ENCODE measurements at places on chromosomes 7 and 10.

- DNase-seq: no peak
These were observed 241.7 kb upstream of the NEBL start for GRCh38 chr10:21138769-21139340.

- DNase-seq: no peak
These were observed 57.3 kb upstream of the NRG3 start for GRCh38 chr10:81817596-81818170.

GRCh38 chr10:85317827-85318226 is 989.4 kb downstream of the CCSER2 start:
- no peak for DNase-seq

DNA sequence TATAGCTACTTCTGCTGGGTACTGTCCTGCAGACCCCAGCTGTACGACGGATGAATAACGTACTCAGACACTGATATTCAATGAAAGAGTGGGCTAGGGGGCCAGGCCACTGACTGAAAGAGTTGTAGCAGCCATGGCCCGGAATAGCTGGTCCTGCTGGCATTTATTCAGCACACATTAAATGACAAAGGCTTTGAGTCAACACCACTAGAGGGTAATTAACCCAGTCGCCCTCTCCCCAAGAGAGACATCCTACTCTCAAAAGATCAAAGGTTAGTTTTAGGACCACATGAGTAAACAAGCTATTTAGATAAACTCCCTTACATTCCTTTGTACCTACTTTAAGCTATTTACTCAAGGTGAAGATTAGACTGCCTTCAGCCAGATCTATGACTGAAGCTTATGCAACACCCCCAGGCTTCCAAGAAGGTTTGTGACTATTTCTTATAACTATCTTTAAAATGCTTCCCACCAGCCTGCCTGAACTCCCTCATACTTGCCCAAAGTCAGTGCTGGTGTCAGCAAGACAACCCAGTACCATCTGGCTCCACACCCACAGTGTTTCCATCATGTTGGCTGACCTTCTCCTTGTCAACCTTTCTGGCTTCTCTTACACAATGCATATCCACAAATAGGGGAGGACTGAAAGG is 629.1 kb downstream of the SORCS1 start:
- no peak for DNase-seq

DNA sequence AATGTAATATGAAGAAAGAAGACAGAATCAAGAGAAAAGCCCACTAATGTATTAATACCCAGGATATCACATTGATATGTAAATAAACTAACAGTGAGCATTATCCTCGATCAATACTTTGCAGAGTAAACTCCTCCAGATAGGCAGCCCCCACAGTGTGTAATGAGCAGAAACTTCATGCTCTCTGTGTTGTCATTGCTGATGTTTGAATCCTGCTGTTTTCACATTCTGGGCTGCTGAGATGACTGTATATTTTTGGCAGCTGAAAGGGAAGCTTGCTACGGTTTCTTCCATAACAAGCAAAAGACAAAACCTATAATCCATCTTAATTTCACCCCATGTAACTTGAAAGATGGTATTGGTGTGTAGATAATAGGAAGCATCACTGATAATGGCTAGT is 15.3 kb upstream of the THSD7A start:
- no peak for DNase-seq

- no peak for DNase-seq
These were observed 20.4 kb upstream of the ST8SIA6 start for GRCh38 chr10:17474595-17475323.

DNA sequence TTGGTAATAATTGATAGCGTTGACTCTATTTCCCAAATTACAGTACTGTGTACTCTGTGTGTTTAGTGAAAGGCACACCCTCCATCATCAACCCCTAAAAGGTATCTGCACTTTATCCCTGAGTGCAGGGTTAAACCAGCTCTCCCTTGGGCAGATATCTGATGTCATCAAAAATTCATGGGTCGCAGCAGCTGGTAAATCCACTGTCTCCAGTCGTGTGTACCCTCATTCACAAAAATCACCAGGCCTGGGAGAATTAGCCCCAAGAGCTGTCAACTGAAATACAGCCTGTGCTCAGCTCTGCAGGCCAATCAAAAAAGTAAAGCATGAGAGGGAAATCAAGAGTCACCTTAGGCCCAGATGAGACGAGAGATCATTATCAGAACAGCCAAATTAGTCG is 103.7 kb downstream of the HIP1 start:
- DNase-seq: no peak

DNA sequence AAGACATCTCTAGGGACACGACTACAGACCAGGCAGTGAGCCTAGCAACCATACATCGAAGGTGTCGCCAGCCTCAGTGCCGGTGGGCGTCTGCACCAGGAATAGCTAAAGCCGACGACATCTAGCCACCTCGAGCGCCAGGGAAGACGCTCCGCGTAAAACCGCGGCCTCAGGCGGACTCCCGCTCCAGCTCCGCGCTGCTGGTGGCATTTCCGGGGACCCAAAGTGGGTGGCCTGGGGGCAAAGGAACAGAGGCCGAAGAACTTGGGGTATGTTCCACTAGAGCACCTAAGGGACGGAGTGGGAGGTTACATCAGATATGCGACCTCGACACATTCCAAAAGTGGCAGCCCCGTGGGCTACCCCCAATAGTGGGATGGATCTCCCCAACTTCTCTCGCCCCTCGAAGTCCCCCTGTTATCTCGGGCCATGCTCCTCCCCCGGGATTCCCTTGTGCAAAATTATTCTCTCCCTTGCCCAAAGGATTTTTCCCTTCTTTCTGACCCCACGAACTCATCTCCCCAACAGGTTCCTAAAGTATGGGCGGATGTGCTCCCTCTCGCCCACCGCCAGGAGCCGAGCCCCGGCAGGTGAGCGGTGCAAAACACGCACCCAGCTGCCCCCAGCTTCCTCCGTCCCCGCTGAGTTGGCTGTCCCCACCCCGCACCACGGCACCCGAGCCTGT is 1.2 kb downstream of the KCNMA1 start:
- no peak for DNase-seq

GRCh38 chr7:34227525-34227924 is 322.2 kb downstream of the BMPER start:
- DNase-seq: no peak

DNA sequence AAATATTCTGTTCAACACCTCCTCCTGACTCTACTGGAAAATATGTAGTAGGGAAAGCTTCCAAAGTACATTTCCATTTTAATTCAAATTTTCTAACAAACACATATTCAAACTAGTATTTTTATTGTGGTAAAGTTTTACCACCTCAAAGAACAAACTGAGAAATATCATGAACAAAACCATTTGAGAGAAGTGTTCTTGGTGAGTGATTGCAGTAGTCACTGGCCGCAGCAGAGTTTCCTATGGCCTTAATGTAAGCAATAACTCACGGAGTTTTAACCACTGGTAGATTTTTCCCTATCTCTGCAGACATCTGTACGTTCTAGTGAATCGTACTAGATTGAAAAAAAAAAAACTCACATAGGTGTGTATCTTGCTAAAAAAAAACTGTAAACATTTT is 487.0 kb upstream of the FZD8 start:
- no peak for DNase-seq

DNA sequence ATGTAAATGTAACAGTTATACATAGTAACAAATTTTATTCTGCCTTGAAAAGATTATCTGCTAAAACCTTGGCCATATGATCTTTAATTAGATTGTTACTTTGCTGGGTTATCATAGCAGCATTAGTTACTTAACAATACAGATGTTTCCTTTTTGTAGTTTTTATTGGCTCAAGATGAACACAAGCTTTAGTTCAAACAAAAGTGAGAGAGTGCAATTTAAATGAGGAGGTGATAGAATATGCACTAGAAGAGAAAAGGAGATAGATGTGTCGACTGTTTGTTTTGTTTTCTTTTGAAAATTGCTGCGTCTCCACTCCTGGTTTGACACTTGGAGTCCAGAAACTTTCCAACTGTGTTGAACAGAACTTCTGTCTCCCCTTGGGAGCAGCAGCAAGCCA is 91.4 kb upstream of the CAV2 start:
- DNase-seq: no peak

DNA sequence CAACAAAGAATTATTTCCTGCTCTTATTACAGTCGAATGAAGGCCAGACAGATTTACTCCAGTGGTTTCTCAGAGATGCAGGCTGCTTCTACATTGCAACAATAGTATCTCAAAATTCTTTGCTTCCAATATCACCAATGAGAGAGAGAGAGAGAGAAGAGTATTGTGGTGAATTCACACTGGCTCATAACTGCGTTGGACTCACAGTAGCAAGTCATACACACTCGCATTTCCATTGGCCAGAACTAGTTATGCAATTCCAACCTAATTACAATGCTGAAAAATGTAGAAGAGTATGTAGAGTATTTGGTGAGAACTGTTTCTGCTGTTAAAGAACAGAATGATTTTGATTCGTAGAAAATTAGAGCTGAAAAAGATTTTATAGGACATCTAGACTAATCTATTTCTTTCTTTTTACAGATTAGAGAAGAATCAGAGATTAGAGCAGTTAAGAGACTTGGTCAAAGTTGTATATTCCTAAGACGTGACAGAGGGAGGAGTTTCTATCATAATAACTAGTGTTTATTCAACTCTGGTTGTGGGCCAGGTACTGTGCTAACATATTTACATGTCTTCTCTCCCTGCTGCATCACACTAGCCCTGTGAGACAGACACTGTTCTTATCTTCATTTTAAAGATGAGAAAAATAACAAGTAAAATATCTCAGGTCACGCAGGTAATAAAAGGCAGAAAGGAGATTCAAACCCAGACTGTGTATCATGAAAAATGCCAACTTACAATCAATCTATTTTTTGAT is 34.6 kb upstream of the PDK4 start:
- DNase-seq: no peak

- no peak for DNase-seq
These were observed 1.4 kb downstream of the KCNH2 start for GRCh38 chr7:150976529-150977381.

DNA sequence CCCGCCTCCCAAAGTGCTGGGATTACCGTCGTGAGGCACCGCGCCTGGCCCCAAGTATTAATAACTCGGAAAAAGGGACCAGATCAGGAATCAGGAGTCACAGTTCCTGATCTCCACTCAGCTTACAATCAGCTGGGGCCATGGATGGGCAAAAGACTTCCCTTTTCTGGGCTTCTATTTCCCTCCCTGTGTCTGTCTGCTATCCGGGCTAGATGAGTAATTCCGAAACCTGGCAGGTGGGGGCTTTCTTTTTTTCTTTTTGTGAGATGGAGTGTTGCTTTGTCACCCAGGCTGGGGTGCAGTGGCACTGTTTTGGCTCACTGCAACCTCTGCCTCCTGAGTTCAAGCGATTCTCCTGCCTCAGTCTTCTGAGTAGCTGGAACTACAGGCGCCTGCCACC is 11.6 kb downstream of the RPS24 start:
- no peak for DNase-seq

DNA sequence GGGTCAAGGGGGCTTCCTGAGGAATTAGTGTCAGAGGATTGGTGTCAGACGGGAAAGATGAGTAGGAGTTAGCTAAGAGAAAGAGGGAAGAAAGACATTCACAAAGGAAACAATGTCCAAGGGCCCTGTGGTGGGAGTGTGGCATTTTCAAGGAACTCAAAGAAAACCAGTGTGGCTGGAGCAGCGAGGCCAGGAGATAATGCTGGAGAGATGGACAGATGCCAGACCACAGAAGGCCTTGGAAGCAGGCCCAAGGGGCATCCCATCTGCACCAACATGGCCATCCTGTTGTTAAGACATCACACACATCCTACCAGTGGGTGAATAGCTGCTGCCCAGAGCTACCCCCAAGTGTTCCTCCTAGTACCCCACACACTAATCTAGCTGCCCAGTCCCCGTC is 36.1 kb upstream of the CUL1 start:
- DNase-seq: no peak

- DNase-seq: no peak
These were observed 12.5 kb downstream of the NPVF start for GRCh38 chr7:25215694-25216335.

GRCh38 chr7:116499168-116500077 is at the start of gene CAV2:
CAV2 (plus strand) TSS chr7:116499738; CDS start chr7:116499782, 44 bp downstream.
- no peak for DNase-seq

GRCh38 chr10:43127442-43127841 is 10.8 kb upstream of the CSGALNACT2 start:
- no peak for DNase-seq

DNA sequence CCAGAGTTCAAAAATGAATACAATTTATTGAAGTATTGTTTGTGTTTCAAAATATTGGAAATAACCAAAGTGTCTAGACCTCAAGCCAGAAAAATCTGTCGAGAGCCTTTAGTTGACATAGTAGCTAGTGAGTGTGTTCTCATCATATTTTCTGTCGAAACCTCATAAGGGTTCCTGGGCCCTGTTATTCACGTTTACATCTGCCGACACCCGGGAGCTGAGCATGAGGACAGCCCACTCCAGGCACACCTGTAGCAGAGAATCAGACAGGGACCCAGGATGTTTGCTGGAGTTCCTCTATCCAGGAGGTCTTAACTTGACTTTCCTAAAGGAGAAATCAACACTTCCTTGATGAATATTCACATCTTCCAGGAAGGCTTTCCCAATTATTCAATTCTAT is 72.1 kb upstream of the FGL2 start:
- DNase-seq: no peak

DNA sequence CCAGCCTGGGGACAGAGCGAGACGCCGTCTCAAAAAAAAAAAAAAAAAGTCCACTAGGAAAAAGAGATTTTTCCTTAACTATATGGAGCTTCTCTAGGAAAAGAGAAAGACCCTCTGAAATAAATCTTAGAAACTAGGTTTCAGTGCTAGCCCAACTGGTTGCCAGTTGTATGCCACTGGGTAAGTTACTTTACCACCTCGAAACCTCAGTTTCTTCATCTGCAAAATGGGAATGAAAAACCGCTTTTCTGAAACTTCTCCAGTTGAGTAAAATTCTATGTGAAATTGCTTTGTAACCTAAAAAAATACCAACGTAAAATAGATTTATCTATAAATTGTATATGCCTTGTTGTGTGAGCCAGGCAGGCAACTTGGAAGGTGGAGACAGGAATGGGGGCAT is 16.5 kb upstream of the EIF5AL1 start:
- no peak for DNase-seq

DNA sequence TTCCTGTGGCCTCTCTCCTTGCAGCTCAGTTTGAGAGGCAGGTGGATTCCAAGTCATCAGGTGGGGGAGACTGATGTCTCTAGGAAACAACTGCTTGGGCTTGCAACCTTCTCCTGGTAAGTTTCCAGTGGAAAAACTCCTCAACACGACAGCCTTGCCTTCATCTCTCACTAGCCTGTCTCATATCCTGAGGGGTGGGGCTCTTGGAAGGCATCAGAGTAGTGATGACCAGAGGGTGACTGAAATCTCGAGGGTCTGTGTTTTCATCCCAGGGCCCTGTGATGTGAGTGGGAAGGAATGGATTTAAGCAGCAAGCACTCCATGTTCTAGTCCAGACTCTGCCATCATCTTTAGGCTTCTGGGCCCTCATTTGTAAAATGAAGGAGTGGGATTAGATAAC is 107.0 kb downstream of the NRP1 start:
- no peak for DNase-seq
